CD4-positive, alpha-beta T cell (primary cell): ENCODE measurements at places on chromosomes 7 and 10.

DNA sequence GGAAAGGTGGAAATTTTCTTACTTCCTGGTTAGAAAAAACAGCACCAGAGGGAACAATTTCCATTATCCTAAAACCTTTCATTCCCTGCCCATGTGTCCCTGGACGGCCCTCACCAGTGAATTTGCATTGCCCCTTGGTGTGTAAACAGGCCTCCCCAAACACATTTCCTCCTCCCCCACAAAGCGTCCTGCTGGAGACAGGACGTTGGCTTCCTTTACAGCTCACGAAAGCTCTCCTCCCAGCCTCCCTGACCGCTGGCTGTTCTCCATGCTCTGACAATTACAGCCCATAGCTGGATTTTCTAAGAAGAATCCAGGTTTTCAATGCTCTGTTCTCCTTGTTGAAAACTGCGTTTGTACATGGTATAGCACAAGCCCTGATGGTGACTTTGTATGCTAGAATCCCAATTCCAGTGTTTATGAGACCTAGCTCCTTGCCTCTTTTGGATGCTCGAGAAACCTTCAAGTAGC lies 724.2 kb upstream of the CELF2 start:
- no peak for DNase-seq

GRCh38 chr7:125834421-125834820 lies 904.8 kb upstream of the POT1 start:
- no peak for DNase-seq

GRCh38 chr10:34104829-34105572 lies 710.1 kb downstream of the PARD3 start:
- DNase-seq: no peak

GRCh38 chr7:27098578-27099451 lies 3.0 kb upstream of the HOXA1 start:
- DNase-seq: no peak

DNA sequence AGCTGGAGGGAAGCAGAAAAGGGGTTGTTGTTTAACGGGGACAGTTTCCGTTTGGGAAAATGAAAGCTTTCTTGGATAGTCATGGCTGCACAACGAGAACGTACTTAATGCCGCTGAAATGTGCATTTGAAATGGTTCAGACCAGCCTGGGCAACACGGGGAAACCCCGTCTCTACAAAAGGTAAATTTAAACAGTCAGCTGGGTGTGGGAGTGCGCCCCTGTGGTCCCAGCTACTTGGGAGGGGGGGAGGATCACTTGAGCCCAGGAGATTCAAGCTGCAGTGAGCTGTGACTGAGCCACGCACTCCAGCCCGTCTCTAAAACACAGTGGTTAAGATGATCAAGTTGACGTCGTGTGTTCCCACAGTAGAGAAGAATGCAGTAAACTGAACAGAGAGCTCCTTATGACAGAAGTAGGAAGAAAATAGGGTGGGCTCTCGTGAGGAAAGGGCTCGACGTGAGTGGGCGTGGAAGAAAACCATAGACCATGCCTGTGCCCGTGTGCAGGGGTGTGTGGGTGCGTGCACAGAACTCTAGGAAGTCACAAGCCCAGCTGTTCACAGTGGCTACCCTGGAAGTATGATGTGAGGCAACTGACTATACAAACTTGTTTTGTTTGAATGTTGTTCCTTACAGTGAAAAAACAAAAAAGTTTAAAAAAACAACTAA lies 4.1 kb upstream of the FUOM start:
- DNase-seq: no peak
